HTR-8/SVneo (cell line): ENCODE measurements at places on chromosomes 1 and 21.

DNA sequence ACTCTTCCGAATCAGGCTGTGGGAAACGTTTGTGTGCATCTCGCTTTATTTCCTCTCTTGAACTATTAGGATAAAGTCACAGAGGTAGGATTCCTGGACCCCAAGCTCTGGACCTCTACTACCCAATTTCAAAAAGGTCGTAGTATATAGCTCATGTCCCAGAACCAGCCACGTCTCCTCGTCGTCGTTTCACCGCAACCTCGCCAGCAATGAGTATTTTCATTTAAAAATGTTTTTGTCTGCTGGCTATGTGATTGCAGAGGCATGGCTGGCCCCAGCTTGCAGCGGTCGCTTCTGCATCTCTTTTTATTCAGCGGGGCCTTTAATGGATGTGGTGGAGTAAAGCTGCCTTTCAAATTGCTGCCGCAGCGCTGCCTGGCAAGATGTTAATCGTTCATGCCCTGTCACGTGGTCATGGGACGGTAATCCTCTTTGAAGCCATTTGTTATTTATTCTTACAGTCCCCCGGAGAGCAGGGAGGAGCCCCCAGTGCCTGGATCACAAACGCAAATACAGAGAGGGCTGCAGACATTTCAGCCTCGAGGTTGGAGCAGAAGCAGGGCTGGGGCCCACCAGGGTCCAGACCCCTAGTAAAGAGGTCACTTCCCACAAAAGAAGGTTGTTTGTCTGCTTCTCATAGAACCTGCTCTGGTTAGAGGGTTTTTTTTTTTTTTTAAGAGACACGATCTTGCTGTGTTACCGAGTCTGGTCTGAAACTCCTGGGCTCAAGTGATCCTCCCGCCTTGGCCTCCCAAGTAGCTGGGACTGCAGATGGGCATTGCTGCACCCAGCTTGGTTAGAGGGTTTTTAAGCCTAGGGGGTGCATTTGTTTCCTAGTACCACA, 11.6 kb upstream of the NPHP4 start:
- no peak for DNase-seq

- DNase-seq = no peak
Measured at GRCh38 chr1:101613546-101613945, 376.7 kb downstream of the S1PR1 start.

- no peak for DNase-seq
Measured at GRCh38 chr1:110465038-110465813, 14.3 kb downstream of the PROK1 start.

- DNase-seq = peak; percentile 10
Measured at GRCh38 chr1:175373786-175374623, 181.4 kb upstream of the KIAA0040 start.

- DNase-seq = no peak
Measured at GRCh38 chr1:198798923-198799386, 160.1 kb downstream of the PTPRC start.

DNA sequence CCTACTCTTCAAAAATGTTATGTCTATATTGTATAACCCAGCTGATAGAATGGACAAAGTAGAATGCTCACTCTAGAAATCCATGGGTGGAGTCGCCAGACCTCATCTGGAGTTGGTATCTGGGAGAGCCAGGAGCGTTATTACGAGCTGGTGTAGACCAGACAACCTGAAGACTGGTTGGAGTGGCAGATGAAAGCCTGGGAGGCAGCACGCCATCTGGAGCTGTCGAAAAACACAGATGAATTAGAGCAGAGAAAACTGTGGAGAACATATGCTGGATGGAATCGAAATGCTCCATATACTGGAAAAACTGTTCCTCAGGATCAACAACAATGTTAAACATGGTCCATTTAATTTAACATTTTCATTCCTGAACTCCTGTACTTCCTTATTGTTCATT, 333.6 kb downstream of the KCTD3 start:
- no peak for DNase-seq
